Epithelial cell of prostate (primary cell): ENCODE measurements at places on chromosomes 2 and 18.

GRCh38 chr18:37422116-37422515 is 143.5 kb downstream of the CELF4 start:
- no peak for DNase-seq

- DNase-seq = no peak
Observed at GRCh38 chr2:241575624-241576292, 17.2 kb downstream of the BOK start.

- DNase-seq = no peak
Observed at GRCh38 chr2:10179422-10179821, 56.9 kb downstream of the RRM2 start.

DNA sequence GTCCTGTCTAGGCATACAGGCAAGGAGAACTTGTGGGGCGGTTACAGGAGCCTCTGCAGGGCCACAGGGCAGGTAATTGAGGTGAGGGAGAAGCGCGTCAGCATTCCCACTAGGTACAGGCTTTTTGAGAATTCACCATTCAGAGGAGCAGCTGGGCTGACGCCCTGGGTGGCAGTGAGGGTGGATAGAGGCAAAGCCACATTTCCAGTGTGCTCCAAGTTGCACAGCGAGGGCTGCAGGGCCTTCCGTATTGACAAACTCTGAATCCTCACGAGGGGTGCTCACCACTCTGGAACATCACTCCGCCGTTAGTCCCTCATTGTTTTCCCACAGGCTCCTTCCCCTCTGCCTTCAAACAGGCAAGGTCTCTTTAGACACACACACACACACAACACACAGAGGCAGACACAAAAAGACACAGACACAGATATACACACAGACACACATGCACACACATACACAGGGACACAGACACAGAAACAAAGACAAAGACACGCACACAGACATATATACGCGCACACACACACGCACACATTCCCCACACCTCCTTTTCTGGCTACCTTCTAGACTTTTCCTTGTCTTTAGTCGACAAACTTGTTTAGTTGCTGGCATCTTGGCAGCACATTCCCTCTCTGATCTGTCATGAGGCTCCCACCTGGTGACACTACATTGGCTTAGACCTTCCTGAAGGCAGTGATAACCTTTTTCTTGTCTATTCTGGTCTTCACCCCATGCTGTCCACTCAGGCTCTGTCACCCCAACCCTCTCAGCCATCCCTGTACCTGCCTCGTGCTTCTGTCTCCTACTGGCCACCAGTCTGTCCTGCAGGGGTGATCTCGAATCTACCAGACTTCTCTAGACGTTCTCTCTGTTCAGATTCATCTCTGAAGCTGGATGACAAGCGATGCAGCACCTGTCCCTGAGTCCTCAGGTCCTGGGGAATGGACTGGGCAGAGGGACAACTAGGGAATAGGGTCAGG is 136.8 kb downstream of the ALPK2 start:
- no peak for DNase-seq
